Aorta (tissue), 5 donors: ENCODE measurements at places on chromosomes 3 and 15. TPM values are rescaled to one million over a fixed set of nuclear protein-coding genes. Genes with fewer than 3 reads are reported as not detected.

Gene GOLGA6A
- not detected for total RNA-seq

Gene NIT2
- total RNA-seq = 34.0 TPM

Gene PTPRG
- 85.0 TPM for total RNA-seq

Gene FGD5
- total RNA-seq = 36.2 TPM

Gene CHRNA5
- total RNA-seq = 0.84 TPM

Gene CCDC13
- 1.3 TPM for total RNA-seq

Gene SLITRK3
- total RNA-seq = 0.26 TPM

Gene KBTBD13
- total RNA-seq = 1.5 TPM

Gene SH3GL3
- 0.48 TPM for total RNA-seq

Gene RLBP1
- not detected for total RNA-seq

Gene SENP8
- 1.5 TPM for total RNA-seq

Gene RIOX2
- 15.7 TPM for total RNA-seq

Gene GOLGA8T
- not detected for total RNA-seq

Gene PLA2G4D
- not detected for total RNA-seq

Gene LYSMD2
- total RNA-seq = 12.2 TPM
